T-helper 1 cell (primary cell): ENCODE measurements at places on chromosomes 16 and 17.

GRCh38 chr16:48129926-48130325 is 25.9 kb downstream of the ABCC12 start:
- no peak for DNase-seq

DNA sequence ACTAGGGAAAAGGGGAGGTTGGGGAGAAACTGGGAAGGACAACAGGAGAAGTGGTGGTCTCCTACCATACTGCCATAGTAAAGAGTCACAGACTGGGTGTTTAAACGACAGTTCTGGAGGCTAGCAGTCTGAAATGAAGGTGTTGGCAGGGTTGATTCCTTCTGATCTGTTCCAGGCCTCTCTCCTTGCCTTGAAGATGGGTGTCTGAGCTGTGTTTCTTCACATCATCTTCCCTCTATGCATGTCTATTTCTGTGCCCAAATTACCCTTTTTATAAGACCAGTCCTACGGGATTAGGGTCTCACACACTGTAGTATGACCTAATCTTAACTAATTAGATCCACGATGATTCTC is 79.8 kb upstream of the TMEM97 start:
- no peak for DNase-seq

- no peak for DNase-seq
These were observed 19.5 kb downstream of the MPHOSPH6 start for GRCh38 chr16:82150549-82150948.

GRCh38 chr16:58492066-58492465 is 7.9 kb upstream of the NDRG4 start:
- no peak for DNase-seq

- DNase-seq: no peak
These were observed 7.0 kb upstream of the SPATA20 start for GRCh38 chr17:50539762-50540559.

- DNase-seq: peak; percentile 1
These were observed 299.8 kb downstream of the CNTNAP4 start for GRCh38 chr16:76577003-76577402.

GRCh38 chr16:14302399-14303181 is 231.5 kb downstream of the MRTFB start:
- DNase-seq: no peak

GRCh38 chr16:19757762-19758595 is 39.9 kb downstream of the IQCK start:
- no peak for DNase-seq

DNA sequence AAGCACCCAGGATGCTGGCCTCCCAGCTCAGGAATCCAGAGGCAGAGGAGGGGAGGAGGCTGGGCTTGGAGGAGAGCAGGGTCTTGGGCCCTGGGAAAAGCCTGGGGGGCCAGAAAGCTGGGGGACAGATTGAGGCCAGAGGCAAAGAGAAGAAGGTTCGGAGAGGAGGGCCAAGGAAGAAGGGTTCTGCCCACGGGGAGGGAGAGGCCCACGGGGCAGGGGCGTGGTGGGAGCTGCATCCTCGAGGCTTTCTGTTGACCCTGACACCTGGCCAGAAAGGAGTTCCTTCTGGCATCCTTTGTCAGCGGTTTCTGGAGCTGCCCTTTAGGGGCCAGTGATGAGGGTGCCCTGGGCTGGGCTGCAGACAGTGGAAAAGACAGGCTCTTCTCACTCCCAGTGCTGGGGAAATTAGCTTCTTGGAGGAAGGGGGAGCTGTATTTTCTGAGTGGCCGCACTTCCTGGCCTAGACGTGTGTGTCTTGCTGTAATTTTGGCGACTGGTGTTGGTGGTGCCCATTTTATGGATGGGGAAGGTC is 308.7 kb downstream of the SEC14L1 start:
- DNase-seq: no peak

DNA sequence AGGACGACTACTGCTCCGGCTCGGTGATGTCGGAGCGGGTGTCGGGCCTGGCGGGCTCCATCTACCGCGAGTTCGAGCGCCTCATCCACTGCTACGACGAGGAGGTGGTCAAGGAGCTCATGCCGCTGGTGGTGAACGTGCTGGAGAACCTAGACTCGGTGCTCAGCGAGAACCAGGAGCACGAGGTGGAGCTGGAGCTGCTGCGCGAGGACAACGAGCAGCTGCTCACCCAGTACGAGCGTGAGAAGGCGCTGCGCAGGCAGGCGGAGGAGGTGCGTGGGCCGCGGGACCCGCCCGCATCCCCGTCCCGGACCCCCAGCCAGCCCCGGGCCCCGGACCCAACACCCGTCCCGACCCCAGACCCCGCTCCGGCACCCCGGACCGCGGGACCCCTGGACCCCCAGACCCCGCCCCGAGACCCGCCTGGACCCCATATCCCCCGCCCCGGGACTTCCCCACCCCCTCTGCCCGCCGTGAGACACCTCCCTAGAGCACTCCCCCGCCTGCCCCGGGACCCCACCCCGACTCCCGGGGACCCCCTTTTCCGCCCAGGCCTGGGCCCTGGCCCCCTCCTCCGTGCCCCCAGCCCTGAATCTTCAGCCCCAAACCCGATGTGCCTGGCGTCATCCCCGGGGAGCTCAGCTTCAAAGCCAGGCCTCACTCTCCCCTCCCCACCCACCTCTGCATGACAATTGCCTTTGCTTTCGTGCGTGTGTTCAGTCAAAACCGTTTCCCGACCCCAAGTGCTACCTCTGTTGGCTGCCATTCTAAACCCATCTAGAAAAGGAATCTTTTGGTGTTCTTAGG is 594 bp downstream of the MAPK8IP3 start:
- DNase-seq: no peak

GRCh38 chr16:4647644-4647980 is 23.0 kb downstream of the MGRN1 start:
- DNase-seq: no peak

GRCh38 chr17:47889734-47890529 is 6.1 kb upstream of the SP2 start:
- DNase-seq: peak; percentile 87

DNA sequence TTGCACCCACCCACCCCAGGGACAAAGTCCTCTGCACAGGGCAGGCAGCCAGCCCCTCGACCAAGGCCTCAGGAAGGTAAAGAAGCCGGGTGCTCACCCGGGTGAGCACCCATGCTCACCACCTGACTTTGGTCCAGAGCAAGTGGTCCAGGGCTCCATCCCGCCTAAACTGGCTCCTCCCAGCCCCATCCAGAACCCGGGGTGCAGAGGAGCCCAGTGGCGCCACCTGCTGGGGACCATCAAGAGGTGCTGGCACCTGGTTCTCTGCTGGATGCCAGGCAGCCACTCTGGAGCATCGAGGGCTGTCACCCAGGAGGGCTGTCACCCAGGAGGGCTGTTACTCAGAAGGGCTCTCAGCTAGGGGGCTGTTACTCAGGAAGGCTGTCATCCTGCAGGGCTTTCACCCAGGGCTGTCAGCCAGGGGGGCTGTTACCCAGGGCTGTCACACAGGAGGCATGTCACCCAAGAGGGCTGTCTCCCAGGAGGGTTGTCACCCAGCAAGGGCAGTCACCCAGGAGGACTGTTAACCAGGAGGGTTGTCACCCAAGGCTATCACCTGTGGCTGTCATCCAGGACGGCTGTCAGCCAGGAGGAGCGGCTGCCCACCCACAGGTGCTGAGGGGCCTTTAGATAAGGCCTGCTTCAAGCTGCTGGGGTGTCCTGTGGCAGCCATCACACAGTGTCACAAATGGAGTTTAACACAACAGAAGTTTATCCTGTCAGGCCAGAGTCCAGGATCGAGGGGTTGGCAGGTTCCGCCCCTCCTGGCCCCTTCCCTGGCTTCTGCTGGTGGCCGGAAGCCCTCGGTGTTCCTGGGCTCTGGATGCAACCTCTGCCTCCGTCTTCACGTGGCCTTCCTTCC is 98.5 kb downstream of the TNFRSF13B start:
- DNase-seq: peak; percentile 6

DNA sequence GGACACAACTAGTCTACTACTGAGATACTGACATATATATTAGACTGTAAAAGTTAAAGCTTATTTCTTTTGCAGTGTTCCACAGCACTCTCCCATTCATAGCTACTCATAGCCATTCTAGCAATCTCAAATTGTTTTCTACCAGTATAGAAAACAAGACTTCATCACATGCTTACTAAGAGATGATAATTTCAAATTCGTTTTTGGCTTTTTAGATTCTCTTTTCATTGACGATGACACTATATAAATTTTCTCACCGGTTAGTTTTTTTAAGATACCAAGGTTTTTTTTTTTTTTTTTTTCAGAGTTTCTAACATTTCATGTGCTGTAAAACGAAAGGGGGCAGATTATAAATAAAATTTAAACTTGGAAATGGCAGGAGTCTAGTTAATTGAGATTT is 17.9 kb downstream of the IKZF3 start:
- no peak for DNase-seq

DNA sequence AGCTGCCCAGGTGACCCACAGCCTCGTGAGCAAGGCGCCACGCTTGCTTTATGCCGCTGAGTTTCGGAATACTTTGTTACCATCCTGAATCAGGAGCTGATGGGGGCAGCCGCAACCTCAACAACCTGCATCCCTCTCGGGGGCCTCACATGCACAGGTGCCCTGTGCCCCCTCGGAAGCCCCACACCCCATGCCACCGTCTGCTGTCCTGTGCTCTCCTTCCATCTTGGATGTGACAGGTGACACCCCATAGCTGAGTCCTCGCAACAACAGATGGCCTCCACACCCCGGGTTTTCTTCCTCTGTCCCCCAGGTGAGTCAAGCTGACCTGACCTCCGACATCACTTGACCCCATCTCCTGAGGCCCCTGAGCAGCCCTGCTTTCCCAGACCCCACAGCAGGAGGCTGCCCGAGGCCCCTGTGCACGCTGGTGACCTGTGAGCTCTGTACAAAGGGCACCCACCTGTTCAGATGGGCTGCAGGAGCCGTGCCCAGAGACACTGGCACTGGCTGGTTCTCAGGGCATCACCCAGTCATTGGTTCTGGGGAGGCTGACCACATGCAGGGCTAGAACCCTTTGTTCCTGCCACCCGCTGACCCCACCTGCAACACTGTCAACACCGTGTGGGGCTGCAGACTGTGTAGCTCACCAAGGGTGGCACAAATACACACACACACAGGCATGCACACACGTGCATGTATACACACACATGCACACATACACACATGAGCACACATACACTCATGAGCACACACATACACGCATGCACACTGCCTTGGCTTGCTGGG is 57.7 kb downstream of the RMI2 start:
- DNase-seq: no peak

GRCh38 chr17:51745993-51746392 is 412.5 kb downstream of the CA10 start:
- DNase-seq: no peak

- no peak for DNase-seq
These were observed 2.0 kb upstream of the GLIS2 start for GRCh38 chr16:4313563-4314531.

GRCh38 chr16:65763640-65764305 is 602.7 kb upstream of the CDH5 start:
- DNase-seq: no peak

DNA sequence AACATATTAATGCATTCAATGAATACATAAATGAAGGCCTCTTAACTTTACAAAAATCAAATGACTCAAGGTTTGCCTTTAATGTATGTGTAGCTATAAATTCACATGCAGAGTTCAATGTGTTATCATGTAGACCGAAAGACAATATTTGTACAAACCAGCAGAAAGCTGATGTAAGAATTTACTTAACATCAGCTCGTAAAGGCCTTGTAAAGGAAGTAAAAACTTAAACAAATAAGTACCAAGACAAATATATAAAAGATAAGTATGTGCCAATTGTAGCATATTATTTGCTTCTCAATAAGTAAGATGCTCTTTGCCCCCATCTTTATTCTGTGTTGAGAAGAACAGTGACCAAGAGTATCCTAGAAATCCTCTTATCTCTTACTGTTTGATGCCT is 105.7 kb downstream of the SYCE1L start:
- DNase-seq: no peak

DNA sequence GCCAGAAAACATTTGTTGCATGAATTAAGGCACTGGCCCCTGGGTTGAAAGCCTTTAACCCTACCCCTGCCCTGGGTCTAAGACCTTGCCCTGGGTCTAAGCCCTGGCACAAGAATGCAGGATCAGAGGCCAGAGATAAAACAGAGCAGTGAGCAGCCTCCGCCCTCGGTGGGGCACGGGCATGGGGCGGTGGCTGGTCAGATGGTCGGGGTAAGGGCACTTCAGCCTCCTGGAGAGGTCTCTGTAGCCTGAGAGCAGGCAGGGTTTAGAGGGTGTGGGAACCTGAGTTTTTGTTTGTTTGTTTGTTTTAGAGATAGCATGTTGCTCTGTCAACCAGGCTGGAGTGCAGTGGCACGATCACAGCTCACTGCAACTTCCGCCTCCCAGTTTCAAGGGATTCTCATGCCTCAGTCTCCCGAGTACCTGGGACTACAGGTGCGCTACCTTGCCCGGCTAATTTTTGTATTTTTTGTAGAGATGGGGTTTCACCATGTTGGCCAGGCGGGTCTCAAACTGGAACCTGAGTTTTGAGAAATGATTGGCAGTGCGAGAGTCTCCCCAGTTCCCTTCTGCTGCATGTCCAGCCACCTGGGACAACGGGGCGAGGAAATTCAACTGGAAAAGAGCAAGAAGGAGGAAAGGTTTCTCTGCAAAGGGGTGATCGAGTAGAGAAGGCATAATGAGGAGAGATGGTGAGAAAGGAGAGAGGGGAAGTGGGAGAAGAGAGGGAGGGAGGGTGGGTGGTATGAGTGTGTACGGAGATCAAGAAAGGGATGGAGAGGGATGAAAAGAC is 27.7 kb downstream of the TNS4 start:
- DNase-seq: no peak

DNA sequence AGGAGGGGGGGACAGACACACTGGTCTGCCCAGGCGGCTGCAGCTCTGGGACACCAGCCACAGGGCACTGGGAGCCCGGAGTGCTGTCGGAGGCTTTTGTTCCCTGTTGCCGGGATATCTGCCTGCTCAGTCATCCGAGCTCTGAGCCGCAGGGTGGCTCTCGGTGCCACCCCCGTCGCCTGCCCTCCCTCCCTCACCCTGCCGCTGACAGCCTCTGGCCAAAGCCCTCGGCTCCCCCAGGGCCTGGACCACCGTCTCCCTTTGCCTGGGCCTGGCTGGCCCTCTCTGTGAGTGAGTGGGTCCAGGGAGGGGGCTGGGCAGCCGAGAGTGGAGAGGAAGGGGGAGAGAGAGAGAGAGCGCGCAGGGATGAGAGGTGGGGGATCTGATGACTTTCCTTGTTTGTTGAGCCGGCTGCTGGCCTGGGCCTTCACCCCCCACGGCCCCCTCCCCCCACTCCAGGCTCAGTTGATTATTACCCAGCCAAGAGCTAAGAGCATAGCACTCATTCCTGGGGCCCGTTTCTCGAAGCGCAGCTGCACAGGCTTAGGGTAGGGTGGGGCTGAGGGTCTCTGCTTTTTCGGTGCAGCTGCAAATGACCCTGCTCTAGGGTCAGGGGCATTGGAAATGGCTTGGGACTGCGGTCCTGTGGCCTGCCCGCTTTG is 2.7 kb downstream of the FOXJ1 start:
- DNase-seq: no peak
